ENCODE measurements at places on chromosomes 16 and 17. TPM values are rescaled to one million over a fixed set of nuclear protein-coding genes. Genes with fewer than 3 reads are reported as not detected.

AATK gene
- 6.6 TPM for total RNA-seq

APOBR gene
- total RNA-seq: 1.3 TPM

DNA sequence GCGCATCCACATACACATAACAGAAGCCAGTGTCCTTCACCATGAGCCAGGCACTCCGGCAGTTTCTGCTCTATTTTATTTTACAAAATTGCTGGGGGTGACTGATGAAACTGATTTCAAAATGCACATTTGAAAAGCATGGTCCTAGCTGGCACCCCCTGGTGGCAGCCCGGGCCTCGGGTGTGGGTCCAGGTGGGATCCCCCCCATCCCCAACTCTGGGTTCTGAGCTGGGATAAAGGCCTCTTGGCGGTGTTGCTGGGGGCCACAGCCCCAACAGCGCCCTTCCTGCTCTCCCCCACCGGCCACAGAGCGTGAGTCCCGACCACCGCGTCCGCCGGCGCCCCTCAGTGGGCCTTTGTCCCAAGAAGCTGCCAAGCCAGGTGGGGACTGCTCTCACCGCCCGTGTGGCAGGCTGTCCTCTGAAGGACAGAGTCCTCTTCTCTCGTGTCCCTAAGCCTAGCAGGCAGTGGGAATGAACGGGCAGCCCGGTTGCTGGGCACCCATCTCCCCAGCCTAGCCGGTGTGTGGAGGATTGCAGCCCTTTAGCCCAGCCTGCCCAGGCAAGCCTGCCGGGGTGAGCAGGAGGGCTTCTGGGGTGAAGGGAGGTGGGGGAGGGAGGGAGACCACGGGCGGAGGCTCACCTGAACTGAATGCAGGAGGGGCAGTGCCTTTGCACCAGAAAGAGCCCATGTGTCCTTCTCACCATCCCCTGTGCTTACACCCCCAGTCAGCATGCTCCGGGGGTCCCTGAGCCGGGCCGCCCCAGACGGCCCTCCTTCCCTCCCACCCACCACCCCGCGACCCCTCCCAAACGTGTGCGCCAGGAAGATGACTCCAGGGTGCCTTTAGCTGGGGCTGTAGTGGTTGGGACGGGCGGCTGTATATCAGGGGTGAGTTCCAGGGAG lies 898 bp downstream of the SNAI3 start:
- no peaks in the 10 kb centered on the region for H3K36me3 ChIP-seq
- no peak overlapping the region for H3K27ac ChIP-seq
- DNase-seq: no peak
- H3K27me3 ChIP-seq: peaks cover 3% of the 10 kb centered on the region

DNA sequence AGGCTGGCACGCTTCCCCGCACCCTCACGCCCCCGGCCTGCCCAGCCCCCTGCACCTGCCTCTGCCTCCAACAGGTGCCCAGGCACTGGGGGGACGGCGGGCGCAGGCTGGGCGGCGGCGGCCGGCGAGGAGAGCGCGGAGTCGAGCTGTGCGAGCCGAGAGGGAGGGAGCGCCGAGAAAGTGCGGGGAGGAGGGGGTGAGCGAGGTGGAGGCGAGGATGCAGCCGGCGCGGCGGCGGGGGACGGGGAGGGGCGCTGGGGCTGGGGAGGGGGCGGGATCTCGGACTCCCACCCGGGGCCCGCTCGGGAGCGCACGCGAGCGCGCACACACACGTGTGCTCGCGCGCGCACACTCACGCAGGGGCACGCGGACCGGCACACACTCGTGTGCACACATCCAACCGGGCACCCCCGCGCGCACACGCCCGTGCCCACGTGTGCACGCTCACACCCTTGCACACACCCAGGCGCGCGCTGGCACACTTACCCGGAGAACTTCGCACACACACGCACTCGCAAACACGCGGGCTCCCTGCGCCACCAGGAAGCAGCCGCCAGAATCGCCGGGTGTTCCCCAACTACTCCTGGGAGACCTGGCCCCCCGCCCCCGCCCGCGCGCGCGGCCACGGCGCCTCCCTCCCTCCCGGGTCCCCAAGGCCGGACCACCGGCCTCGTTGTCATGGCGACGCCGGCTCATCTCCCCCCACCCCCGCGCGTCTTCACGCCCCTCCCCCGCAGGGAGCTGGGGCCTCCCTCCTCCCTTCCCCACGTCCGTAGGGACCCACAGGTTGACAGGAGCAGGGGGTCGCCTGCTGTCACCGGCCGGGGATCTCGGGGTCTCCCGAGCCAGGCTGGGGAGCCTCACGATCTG lies at the start of gene DOC2A:
Gene DOC2A (minus strand): TSS at position 184 of the 870 bp plus-strand sequence. CDS start 805 bp downstream, outside the sequence.
- H3K4me3 ChIP-seq: peak within 1 kb of the TSS; percentile 32
- peaks cover 13% of the 10 kb centered on the region for H3K27me3 ChIP-seq
- DNase-seq: no peak
- H3K36me3 ChIP-seq: no peaks in the 10 kb centered on the region
- no peaks in the 10 kb centered on the region for H3K4me1 ChIP-seq

DNA sequence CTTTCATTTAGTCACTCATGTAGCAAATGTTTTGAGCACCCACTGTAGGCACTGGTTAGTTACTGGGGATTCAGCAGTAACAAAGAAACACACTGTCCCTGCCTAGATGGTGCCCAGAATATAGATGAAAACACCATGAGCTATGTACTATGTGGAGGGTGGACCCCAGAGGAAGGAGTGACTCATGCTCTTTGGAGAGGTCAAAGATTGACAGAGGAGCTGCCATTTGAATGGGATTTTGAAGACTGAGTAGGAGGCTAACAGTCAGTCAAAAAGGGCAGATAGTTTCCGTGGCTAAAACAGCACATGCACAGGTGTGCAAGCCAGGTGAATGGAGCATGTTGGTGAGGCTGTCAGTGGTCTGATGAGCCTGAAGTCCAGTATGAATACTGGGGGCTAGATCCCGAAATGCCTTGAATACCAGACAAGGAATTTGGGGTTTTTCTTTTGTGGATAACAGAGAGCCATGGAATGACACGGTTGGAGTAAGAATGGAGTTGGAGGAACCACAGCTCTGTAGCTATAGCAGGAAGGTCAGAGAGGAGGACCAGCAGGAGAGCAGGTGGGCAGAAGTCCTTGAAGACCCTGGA lies 6.1 kb downstream of the IL21R start:
- no peaks in the 10 kb centered on the region for H3K36me3 ChIP-seq
- H3K27me3 ChIP-seq: no peaks in the 10 kb centered on the region
- H3K4me1 ChIP-seq: no peaks in the 10 kb centered on the region
- no peak overlapping the region for H3K4me3 ChIP-seq

DNA sequence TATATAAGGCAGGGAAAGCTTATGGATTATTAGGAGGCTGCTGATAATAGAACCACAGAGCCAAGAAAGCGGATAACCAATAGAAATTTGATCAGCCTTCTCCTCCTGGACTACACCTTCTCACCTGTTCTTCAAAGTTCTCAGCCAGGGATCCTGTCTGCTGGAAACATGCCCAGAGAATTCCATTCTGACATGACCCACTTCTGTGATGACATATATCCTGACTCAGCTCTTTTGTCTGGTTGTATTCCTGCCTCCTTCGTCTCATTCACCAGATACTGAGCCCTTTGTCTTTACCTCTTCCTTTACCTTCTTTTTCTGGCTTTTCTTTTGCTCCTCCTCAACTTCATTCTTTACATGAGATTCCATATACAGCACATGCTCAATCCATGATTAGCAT lies 576.1 kb downstream of the CDH11 start:
- H3K27me3 ChIP-seq: no peaks in the 10 kb centered on the region
- no peaks in the 10 kb centered on the region for H3K4me1 ChIP-seq
- no peak overlapping the region for H3K27ac ChIP-seq
- no peak for DNase-seq
- H3K36me3 ChIP-seq: no peaks in the 10 kb centered on the region

DNA sequence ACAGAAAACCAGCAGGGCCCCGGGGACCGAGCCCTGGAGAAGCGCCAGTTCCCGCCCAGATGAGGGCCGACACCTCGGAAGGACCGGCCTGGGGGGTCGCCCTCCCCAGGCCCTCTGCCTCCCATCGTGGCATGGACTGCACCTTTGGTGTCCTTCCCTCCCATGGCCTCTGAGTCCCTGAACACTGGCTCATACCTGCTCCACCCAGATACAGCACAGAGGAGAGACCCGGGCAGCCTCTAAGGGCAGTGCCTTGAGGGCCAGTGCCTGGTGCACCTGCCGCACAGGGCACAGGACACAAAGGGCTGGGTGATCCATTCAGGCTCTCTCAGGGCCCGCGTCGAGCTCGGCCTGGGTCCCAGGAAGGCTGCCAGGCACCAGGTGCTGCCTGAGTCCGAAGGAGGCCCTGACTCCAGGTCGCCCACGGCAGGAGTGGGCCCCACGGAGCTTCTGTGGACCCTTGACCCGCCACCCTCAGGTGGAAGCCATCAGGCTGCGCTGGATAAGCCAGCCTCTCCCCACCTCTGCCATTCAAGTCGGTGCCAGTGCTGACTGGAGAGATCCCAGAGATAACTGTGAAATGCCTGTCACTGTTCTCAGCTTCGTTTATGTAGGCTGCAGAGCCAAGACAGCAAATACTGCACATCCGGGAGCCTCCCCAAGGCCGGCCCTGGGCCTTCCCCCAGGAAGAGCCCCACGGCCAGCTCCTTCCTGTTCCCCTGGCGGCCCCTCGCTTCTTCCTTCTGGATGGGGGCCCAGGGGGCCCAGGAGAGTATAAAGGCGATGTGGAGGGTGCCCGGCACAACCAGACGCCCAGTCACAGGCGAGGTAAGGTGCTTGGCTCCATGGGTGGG lies at the start of gene ZG16B:
Gene ZG16B (plus strand): TSS at position 803 of the 854 bp plus-strand sequence. CDS start 139 bp downstream, outside the sequence.
- peak within 1 kb of the TSS; percentile 84 for H3K27ac ChIP-seq
- H3K27me3 ChIP-seq: no peaks in the 10 kb centered on the region
- DNase-seq: peak; percentile 88

DNA sequence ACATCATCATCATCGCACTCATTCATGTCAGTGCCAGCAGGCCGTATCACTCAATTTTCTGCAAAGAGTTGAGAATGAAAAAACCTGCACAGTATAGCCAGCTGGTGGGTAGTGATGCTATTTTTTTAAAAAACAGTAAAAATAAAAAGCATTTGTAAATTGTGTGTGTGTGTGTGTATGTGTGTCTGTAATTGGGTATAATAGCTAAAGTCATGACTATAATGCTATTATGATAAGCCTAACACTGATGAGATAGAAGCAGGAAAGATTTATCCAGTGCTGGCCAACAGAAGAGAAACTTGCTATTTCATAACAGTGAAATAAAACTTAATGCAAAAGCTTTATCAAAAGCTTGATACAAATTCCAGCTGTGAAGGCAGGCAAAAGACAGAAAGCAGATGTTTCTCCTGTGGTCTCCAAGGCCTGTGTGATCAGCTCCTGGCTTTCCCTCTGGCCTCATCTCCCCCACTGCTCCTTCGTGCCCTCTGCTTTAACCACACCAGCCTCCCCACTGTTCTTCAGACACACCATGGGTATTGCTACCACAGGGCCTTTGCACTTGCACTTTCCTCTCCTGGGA lies 206.2 kb upstream of the IRX5 start:
- H3K36me3 ChIP-seq: no peaks in the 10 kb centered on the region
- no peaks in the 10 kb centered on the region for H3K4me1 ChIP-seq
- no peak overlapping the region for H3K4me3 ChIP-seq
- H3K27me3 ChIP-seq: no peaks in the 10 kb centered on the region
- no peak for DNase-seq
